ENCODE measurements at places on chromosomes 12 and 14.

DNA sequence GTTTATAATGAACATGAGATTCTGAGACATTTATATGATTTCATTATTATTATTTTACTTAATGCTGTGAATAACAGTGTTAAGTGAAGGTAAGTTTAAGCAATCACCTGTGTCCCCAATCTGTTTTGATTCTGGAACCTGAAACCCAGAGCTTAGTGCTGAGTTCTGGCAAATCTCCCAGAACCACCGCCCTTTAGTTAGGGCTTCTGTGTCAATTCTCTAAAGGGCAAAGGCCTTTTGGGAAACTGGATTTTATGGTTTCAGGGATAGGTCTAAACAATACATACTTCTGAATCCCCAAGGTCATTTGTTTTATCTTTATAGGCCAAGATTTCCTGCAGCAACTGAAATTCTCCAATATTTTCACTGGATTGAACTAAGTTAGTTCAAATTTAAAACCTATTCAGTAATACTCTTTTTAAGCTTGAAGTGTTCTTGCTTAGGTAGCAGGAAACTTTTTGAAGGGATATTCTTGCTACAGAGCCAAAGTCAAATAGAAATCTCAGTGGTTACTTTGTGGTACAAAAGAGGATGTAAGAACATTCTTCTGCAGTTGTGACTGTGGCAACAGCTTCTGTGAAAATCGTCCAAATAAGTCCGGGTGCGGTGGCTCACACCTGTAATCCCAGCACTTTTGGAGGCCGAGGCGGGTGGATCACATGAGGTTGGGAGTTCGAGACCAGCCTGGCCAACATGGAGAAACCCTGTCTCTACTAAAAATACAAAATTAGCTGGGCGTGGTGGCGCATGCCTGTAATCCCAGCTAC, 10.0 kb upstream of the PKP2 start:
- no peak for DNase-seq

DNA sequence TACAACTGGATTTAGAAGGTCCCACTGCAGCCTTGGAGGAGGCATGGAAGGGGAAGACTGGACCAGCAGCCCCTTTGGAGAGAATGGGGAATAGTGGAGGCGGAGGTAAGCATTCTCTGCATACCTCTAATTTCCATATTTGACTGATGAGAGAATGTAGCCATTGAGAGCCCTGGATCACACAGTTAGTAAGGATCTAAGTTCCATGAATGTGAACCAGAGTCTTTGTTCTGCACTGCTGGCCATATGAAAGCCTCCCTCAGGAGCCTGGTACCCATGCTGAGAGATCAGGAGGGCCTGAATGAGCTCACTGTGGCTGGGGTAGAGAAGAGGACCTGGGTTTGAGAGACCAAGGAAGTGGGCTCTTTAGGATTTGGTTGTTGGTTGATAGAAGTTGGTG, 192.1 kb downstream of the TMEM132C start:
- no peak for DNase-seq

- DNase-seq = no peak
These were observed 65.6 kb downstream of the NCOR2 start for GRCh38 chr12:124501827-124502226.

- DNase-seq = no peak
These were observed 1.5 kb downstream of the MTA1 start for GRCh38 chr14:105420974-105421674.

GRCh38 chr12:132444957-132445883, 44.7 kb upstream of the FBRSL1 start:
- peak; percentile 69 for DNase-seq

Data from neural progenitor cell (in vitro differentiated cells).